ENCODE measurements at places on chromosomes 5 and 9. TPM values are rescaled to one million over a fixed set of nuclear protein-coding genes. Genes with fewer than 3 reads are reported as not detected.

The ANKRD20A1 gene
- total RNA-seq, result 4.1 TPM

DNA sequence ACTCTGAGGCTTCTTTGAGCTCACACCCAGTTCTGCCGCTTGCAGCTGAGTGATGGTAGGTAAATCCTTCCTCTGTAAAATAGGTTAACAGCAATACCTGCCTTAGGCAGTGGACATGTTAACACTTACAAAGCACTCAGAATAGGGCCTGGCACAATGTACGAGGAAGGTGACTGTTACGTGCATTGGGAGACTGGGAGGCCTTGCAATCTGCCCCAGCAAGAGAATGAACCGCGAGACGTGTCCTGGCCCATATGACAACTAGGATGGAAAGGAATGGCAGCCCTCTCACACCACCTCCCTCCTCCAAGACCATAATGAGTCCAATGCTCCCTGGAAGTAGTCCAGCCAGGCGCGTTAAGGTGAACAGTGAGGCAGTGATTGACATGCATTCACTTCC, 23.1 kb upstream of the AKNA start:
- DNase-seq, result no peak

The NEURL1B gene
- total RNA-seq, result 53.7 TPM

DNA sequence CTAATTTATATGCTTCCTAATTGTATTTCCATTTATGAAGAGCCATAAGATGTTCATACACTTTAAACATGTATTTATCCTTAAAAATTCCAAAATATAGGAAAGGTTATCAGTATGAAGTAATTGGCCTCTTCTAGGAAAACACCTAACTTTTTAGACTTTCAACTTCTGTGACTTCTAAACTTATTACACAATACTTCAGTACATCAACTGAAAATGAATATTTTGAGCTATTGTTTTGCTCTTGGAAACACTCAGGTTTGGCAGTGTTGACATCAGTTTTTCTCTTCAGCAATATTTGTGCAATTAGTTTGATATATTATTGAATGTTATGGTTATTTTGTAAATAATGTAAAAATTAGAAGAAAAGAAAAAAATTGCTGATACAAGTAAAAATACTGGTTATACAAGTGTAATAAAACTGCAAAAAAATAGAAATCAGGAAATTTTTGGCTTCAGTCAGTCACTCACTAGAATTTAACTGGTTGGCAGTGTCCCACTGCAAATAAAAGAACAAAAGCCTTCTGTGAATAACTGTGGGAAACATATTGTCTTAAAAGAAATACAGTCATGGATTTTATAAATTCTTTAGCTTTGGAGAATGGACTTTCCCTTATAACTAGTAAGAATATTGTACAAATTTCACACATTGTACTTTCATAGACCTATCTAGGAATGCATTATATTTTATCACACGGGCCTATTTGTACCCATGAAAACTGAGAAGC, 635.9 kb downstream of the TLE1 start:
- no peak for DNase-seq

- no peak for DNase-seq
Observed at GRCh38 chr5:114391321-114391720, 29.5 kb downstream of the KCNN2 start.

GRCh38 chr9:119004618-119004990, 364.6 kb downstream of the BRINP1 start:
- peak; percentile 82 for DNase-seq

The TNFSF15 gene
- 11.9 TPM for total RNA-seq

The SPINK1 gene
- total RNA-seq, result 2.8 TPM

GRCh38 chr5:115961381-115962238, 665 bp upstream of the LVRN start:
- DNase-seq, result no peak

The MYORG gene
- total RNA-seq, result 6.6 TPM

The MOB3B gene
- 14.9 TPM for total RNA-seq

DNA sequence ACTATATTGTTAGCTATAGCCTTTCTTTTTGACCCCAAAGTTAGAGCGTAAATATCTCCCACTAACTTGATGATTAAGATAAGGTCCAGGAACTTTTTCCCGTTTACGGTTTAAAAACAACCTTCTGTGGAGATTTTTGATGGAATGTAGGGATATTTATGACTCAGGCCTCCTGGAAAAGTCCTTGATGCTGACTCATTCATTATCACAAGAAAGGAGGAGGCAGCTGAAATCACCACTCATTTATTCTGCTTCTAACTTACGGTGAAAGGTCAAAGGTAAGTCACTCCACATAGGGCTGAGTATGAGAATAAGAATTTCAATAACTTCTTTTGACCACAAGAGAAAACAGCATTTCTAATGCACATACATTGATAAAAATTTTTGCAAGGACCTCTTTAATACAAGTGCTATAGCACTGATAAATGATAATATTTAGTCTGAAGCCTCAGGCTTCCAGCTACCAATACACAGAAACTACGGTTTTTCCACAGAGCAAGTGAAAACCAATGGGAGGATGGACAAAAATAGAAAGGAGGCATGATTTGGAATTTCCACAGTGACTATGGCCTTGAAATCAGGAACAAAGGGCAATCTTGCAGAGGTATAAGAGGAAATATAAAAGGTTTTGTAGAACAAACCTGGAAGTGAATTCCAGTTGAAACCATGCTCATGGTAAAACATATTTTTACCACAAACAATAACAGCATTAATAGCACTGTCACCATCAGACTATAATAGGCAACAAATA, 146.5 kb downstream of the PPP2R2B start:
- DNase-seq, result no peak

- no peak for DNase-seq
Observed at GRCh38 chr5:111132076-111132475, 39.9 kb downstream of the WDR36 start.

GRCh38 chr9:123361086-123361730, 5.2 kb downstream of the CRB2 start:
- no peak for DNase-seq

- no peak for DNase-seq
Observed at GRCh38 chr5:12805165-12805698, 901.0 kb upstream of the CTNND2 start.

DNA sequence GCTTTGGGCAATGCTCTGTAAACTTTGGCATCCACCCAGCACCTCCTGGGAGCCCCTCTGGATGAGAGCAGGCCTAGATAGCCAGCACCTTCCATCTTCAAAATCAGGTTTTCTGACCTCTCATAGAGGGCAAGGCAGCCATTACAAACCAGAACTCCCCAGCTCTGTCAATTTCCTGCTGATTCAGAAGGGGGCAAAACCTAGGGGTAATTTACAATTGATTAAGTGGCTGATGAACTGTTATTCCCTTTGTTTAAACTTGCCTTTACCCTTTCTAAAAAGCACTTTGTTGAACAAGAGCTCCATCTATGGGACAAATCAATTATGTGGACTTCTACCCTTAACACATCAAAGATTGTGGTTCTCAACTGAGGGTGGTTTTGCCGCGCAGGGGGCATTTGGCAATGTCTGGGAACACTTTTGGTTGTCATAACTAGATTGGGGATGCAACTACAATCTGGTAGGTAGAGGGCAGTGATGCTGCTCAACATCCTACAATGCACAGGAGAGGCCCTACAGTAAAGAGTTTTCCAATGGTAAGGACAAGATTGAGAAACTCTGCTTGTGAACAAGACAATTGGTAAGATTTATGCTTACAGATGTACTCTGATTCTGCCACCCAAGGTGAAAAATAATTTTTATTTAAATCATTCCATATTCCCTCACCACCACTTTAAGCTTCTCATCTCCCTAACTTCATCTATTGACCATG, 184.1 kb downstream of the MARCHF11 start:
- DNase-seq, result no peak

The ASTN2 gene
- 19.1 TPM for total RNA-seq

GRCh38 chr5:7397937-7398336, 2.0 kb downstream of the ADCY2 start:
- no peak for DNase-seq

DNA sequence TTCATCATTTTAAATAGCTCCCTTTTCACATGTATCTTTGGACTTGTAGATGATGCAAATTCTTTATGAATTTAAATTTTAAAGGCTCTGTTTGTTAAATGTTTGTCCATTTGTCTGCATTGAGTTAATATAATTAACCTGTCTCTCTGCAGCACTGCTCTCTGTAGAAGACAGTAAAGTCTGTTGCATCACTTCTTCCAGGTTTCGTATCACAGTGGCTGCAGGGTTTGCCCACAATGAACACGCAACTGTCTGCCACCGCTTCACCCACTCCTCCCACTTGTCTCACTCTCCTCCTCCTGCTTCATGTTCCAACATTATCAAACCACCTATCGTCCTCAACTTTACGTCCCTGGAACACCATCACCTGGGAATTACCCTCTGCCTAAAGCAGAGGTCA, 231.3 kb upstream of the SLC30A5 start:
- DNase-seq, result no peak

DNA sequence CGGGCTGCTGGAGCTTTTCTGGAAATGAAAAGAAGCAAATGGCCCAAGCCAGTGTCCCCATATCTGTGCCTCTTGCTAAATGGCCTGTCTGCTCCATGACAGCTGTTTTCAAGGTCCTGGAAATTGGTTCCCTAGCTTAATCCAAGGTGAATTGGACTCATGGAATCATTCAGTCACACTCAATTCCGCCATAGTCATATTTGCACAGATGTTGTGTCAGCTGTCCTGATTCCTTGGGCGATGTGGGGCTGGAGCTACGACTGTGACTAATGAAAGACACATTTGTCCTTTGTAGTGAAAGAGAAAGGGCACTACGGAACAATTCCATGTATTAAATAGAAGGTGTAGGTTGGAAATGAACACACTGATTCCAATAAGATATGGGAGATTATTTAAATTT, 102.9 kb upstream of the MEGF10 start:
- no peak for DNase-seq

DNA sequence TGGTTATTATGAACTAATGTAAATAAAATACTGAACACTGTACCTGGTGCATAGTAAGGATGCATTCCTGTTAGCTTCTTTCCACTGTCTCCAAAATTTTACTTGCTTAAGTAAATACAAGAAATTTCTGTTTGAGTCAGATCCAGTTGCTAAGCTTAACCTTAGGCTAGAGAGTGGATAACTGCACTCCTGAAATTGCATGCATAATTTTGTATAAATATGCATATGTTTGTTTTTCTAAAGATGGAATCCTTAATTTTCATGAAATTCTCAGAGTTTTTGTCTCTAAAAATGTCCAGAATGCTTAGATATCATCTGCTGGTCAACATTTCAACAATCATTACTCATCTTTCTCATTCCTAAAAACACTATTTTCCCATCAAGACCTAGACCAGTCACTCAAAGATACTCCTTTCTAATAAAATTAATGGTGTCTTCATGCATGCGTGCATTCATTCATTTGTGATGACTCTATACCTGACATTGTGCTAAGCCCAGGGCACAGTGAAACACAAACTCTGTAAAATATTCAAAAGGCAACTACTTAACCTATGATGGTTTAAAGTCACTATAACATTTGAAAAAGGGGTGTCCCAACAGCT, 284.8 kb downstream of the SEC61B start:
- no peak for DNase-seq

The ADAMTS13 gene
- 4.6 TPM for total RNA-seq

- DNase-seq, result no peak
Observed at GRCh38 chr9:18903450-18903849, 129.6 kb downstream of the SAXO1 start.

Data from sciatic nerve (tissue), 2 donors.